ENCODE measurements at places on chromosomes 5 and 9.

DNA sequence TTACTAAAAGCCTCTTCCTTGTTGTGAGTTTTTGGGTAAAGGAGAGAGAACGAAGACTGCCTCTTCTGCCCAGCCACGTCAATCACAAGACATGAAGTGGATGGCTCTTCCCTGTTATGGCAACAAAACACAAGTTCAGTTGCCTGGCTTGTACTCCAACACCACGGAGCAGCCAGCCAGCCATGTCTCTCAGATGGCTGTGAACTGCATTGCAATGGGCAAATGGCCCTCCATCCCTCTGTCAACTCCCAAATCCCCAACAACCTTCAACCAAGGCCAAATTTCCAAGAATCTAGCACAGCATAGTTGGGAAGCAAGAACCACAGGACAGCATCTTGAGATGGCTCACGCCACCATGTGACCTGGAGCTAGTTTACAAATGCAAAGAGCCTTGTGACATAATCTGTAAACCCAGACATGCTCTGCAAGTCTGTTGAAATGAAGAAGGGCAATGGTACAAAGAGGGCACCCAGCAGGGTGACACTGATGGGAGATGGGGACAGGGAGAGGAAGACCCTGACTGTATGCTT lies 53.9 kb downstream of the ZNF366 start:
- no peak for DNase-seq

GRCh38 chr5:31244921-31245320 lies 51.4 kb downstream of the CDH6 start:
- no peak for DNase-seq

GRCh38 chr5:98787131-98787719 lies 13.8 kb downstream of the RGMB start:
- no peak for DNase-seq

DNA sequence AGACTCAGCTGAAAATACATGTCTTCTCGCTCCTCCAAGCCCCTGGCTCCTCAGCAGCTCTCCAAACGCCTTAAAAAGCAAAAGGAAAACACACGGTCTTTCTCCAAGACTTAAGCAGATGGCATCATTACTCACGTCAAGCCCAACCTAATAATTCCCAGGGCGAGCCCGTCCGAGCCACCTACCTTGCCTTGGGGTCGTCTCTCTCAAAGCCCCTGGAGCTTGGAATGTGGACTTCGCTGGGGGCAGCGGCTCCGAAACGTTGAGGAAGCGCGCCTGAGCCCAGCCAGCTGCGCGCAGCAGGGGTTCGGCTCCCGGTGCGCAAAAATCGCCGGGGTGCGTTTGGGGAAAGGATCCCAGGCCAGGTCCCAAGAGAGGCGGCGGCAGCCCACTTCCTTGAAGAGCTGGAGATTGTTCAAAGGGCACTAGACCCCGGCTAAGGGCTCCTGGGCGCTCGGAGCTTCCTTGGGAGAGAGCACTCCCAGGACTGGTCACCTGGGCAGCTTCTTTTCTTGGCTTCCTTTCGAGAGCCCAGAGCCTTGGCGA lies 395 bp downstream of the DRD1 start:
- no peak for DNase-seq

DNA sequence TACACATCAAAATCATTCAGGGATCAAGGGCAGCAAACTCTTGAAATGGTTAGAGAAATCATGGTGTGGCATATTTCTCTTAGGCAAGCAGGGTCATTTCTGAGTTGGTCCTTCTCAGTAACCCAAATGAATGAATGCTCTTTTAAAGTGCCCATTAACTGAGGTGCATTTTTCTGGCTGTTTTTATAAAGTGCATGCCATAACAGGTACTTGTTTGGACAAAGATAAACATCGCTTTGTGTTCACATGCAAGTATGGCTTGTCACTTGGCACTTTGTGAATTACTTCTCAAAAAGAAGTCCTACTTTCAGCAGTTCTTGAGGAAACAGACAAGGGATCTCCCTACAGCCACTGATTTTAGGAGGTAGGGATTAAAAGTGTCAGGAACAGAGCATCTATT lies 64.8 kb upstream of the IFNE start:
- DNase-seq, result no peak

DNA sequence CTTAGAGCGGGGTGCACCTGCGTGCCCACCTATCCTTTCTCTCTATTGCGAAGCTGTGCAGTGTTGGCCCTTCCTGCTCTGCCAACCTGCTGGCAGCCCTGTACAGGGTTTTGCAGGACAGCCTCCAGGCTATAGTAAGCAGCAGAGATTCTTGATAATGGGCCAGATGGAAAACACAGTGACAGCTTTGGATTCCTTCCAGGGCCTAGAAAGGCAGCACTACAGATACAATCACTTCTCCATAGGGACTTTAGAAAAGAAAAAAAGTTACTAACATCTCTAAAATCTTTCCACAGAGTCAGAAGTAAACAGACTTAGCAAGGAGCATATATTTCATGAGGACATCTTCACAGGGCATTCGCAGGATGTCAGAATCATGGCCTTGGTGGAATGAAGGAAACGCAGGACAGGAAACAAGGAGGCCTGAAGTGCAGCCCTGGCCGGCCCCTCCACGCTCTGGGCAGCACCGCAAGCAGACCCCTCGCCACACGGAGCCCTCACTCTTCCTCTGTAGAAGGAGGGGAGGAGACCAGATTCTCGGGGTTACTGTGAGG lies 172.1 kb upstream of the GAS1 start:
- DNase-seq, result no peak

DNA sequence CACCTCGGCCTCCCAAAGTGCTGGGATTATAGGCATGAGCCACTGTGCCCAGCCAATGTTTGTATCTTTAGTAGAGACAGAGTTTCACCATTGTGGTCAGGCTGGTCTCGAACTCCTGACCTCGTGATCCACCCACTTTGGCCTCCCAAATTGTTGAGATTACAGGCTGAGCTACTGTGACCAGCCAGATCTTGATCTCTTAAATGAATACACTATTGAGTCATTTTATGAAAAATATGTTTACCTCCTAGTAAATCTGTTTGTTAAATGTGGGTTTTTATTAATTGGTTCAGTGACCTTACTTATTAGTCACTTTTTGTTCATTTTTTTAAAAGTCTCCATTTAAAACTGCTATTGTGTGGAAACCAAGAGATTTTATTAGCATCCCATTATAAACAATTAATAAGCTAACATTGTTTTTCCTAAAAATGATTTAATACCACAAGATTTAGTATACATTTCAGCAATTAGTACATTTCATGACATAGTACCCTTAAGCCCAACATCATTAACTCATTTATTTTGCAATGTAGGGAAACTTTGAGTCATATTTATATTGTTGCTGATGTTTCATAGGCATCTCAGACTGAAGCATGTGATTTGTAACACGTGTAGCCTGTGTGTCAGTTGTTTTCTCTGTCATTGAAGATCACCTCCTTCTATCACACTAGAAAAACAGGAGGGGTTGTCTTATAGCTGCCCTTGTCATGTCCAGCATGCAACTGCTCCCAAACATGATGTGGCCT lies 261.2 kb downstream of the TAF11L14 start:
- DNase-seq, result no peak

GRCh38 chr9:14452539-14452938 lies 138.6 kb upstream of the NFIB start:
- no peak for DNase-seq

DNA sequence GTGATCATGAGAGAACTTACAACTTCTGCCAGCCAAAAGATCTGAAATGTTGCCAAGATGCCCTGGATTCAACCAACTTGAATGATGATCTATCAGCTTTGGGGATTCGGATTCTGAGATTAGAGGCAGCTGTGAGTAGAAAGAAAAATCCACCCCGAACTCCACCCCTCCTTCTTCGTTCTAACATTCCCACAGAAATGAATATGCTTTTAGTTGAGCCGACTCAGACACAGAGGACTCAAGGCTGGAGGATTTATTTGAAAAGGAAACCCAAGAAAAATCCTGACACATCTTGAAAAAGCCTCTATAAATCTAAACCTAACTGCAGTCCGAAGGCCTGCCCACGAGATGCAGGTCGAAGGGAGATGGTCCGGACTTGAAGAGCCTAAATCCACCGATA lies 275.0 kb downstream of the GAS1 start:
- DNase-seq, result no peak

GRCh38 chr9:87160148-87161102 lies 213.1 kb upstream of the GAS1 start:
- DNase-seq, result no peak

- DNase-seq, result no peak
These were observed 75.7 kb downstream of the IRX1 start for GRCh38 chr5:3671337-3671736.

DNA sequence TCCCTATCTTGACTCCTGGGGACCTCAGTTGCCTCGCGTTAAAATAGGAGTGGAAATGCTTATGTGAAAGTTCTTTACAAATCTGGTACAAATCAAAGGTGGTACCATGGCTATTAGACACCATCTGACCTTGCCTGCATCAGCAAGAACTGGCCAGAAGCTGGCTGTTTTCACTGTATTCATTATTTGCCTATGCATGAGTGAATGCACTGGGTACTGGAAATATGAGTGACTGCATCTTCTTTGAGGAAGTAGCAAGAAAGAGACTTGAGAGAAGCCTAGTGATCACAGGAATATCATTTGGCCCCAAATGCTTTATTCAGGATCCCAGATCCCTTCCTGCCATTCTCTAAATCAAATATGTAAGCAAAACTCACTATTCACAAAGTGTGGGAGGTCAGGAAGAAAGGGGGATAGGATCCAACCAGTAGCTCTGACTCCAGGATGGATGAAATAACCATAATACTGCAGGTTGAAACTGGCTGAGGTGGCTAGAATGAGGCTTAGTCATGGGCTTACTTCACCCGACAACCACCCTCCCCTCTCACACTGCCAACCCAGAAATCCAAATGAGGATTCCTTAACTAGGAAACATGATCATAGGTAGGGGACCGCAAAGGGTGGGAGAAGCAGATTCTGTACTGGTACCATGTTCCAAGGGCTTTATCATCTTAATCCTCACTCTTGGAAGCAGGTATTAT lies 56.7 kb downstream of the FAM114A2 start:
- no peak for DNase-seq
